ENCODE measurements at places on chromosomes 13 and 19. TPM values are rescaled to one million over a fixed set of nuclear protein-coding genes. Genes with fewer than 3 reads are reported as not detected.

GRCh38 chr13:40613192-40613818 lies 53.1 kb downstream of the FOXO1 start:
- no peak for DNase-seq

GRCh38 chr13:46728777-46729176 lies 68.2 kb downstream of the ESD start:
- no peak for DNase-seq

The SIGLEC7 gene
- total RNA-seq, result not detected

The GZMM gene
- not detected for total RNA-seq

The ZNF112 gene
- total RNA-seq, result 9.1 TPM

The CARD8 gene
- 92.5 TPM for total RNA-seq

- DNase-seq, result no peak
Measured at GRCh38 chr19:48950830-48951519, 3.7 kb upstream of the BAX start.

DNA sequence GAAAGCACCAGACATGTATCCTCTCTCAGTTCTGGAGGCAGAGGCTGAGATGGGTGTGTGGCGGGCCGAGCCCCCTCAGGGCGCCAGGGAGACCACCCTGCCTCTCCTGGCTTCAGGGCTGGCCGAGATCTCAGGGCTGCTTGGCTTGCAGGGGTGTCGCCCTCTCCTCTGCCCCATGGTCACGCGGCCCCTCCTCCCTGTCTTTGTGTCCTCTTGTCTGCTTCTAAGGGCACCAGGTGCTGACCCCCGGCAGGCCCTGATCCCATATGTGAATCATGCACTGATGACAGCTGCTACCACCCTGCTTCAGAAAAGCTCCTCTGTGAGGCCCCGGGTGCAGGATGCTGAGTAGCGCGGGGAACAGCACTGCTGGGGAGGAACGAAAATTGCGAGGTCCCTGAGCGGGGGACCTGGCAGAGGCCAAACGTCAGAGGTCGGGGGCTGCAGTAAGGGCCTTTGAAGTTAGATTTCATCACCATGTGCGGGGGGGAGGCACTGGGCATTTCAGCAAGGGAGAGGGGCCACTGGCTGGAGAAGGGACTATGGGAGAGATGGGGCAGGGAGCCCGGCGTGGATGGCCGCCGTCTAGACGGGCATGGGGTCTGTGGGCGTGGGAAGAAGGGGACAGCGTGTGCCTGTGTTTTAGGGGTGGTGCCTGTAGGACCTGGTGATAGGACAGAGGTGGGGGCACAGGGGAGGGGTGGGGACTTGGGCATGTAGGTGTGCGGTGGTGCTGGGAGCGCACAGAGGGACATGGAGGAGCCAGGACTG lies 125.2 kb downstream of the KDM4B start:
- no peak for DNase-seq

DNA sequence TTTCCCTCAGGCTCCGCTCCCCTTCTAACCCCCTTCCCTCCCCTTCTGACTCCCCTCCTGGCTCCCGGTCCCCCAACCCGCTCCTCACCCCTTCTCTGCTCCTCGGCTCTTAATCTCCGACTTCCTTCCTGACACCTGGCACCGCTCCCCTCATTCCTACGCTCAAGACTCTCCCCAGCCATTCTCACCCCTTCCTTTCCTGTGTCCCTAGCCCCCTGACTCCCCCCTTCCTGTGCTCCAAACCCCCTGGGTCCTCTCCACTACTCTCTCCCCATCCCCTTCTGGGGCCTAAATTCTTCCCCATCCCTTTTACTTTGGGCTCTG lies 658 bp downstream of the CLPP start:
- DNase-seq, result no peak

DNA sequence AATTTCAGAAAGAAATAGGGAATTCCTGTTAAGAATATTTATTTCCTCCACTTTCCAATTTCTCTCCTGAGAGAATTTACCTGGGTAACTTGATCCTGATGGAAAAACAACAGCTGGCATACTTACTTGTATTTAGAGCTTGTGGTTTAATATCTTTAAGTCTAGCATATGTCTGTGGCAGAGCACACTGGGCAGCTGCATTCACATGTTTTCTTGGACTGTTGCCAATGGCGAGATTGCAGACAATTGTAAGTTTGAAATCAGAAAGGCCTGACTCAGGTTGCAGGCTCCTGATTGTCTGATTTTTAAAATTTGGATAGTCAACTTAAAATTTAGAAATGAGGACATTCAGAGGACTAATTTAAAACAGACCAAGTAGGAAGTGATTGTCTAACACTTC lies 66.9 kb downstream of the NHLRC3 start:
- no peak for DNase-seq

DNA sequence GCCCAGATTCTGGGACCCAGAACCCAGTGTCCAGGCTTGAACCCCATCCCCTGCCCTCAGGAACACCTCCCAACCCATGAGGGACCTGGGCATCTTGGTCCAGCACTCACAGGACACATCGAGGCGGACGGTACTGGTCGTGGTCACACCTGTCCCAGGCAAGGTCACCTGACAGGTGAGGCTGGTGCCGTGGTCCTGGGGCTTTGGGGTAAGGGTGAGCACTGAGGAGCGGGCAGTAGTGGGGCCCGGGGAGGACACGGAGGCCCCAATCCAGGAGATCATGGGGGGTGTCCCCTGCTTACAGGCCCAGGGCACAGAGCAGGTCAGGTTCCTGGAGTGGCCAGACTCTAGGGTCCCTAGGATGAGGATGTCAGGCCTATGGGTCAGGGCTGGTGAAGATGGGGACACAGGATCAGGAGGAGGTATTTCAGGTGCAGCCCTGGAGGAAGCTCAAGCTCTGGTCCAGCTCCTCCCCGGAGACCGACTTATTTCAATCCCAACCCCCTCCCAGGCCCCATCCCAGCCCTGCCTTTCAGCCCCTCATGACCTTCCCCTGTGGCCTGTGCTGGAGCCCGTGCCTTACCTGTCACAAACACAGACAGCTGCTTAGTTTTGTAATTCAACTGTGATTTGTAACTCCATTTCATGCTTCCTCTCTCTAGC lies 772 bp downstream of the SIGLEC8 start:
- no peak for DNase-seq

GRCh38 chr13:58329746-58330145 lies 698.2 kb downstream of the PCDH17 start:
- no peak for DNase-seq

DNA sequence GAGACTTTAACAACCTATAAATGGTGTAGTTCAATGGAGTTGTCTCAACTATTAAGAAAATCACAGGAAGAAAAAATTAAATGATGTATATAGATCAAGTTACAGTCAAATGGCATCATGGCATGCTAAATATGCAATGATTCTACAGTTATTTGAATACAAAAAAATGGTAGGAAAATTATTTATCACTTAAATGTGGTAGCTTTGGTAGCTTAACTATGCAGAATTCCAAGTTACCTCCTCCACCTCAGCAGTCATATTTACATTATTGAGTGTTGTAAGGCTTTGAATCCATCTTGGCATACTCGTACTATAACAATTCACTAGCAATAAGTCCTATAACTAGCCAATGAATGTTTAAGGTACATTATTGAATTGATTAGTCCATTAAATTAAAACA lies 36.8 kb downstream of the CAB39L start:
- no peak for DNase-seq

GRCh38 chr13:34672631-34673030 lies 269.4 kb upstream of the NBEA start:
- DNase-seq, result no peak

DNA sequence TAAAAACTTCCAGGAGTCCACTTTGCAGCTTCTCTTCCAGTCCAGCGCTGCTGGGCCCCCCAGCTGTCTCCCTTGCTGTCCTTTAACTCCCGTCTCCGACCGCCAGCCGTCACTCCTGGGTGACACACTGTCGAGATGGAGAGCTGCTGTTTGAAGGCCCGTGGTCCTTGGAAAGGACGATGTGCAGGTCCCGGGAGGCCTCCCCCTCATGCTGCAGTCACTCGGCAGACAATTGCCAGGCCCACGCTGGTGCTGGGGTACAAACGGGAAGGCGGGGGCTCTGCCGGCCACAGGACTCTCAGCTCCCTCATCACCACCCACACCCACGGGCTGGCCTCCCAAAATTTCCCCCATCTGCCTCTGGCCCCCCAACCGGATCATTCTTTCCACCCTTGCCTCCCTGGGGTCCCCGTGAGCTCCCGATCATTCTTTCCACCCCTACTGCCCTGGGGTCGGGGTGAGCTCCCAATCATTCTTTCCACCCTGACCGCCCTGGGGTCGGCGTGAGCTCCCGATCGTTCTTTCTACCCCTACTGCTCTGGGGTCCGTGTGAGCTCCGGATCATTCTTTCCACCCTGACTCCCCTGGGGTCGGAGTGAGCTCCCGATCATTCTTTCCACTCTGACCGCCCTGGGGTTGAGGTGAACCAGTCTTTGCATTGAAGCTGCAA lies 16.0 kb upstream of the ZNF554 start:
- DNase-seq, result no peak

The DNAJC15 gene
- total RNA-seq, result 36.7 TPM

The ZNF728 gene
- total RNA-seq, result not detected

- no peak for DNase-seq
Measured at GRCh38 chr13:103224804-103225203, 158.6 kb upstream of the SLC10A2 start.

DNA sequence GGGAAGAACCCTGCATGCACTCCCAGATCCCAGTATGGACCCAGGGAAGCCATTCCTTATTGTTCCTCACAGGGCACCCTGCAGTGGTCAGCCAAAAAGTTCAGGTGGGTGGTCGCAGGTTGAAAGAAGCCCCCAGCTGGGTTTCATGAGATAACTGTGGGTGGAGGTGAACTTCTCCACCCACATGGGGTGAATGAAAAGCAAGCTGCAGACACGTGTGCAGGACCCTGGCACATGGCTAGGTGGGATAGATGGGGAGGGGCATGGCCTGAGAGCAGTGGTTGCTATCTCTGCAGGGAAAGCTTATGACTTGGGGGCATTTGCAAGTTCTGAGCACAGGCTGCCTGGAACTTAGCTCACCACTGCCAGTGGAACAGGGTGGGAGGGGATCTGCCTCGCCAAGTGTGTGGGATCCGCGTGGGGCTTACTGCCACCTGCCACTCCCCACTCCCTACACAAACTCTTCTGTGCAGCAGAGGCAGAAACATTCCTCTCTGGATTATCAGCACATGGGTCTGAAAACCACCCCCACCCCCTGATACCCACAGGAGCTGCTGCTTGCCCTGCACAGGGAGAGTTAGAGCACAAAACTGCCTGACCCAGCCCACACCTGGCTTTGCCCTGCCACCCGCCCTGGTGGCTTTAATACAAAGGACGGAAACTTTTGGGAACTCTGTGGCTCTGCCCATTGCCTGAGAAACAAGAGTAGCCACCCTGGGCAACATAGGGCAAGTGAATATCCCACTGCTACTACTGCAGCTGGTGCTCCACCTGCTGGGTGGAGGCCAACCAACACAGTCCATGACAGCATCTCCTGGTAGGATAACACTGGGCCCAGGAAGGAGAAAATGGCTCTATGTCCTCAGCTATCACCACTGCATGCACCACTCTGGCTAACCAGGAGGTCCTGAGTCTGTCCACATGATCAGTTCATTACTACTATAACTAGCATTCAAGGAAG lies 24.4 kb downstream of the PLA2G4C start:
- no peak for DNase-seq

DNA sequence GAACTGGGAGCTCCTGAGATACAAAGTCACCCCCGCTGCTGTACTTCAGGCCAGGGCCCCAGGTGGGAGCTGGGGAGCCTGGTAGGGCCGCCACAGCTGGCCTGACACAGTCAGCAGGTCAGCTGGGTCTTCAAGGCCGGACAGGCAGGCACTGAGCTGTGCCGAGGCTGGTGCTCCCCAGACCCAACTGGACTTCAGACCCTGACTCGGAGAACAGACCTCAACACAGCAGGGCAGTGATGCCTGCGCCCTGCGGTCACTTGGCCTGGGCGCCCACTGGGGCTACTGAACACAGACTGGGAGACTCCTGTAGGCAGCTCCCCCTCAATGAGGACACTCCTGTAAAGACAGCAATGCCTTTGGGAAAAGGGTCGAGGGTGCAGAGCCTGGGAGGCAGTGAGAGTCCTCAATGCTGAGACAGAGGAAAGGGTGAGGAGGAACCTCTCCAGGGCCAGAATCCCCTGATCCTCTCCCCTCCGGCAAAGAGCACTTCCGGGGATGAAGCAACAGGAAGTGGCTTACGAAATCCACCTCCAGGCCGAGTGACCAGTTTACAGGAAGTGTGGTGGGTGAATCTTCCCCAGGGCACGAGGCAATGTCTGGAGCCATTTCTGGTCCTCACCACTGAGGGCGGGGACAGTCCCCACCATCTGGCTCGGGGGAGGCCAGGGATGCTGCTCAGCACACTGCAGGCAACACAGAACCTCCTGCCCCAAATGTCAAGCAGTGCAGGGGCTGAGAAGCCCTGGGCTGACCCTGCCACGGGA lies 40.8 kb upstream of the ISYNA1 start:
- no peak for DNase-seq

GRCh38 chr13:50410921-50411746 lies 395.9 kb downstream of the KCNRG start:
- peak; percentile 82 for DNase-seq

DNA sequence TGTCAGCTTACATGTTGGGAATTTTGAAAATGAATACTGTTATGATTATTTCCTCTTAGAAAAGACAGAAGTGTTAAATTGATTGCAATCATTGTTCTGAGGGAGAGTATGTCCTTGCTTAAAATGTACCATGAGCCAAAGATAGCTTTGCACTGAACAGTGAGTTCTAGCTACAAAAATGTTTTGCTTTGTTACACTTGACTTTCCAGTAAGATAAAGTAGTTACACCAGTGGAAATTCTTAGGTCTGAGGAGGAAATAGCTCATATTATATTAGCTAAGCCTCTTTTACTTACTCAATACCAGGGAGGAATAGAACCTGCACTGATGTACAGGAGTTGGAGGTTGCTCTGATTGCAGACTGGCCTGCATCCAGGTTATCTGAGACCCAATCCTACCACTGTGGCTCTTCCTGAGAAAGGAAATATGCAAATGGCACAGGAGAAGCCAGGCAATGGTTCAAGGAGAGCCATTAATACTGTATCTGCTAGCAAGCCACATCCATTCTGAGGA lies 53.0 kb upstream of the FBXL3 start:
- no peak for DNase-seq

The ZNF560 gene
- 2.1 TPM for total RNA-seq

The CALR3 gene
- total RNA-seq, result not detected

GRCh38 chr19:4374498-4375163 lies 25.7 kb downstream of the SH3GL1 start:
- DNase-seq, result no peak

The RFPL4A gene
- 0.13 TPM for total RNA-seq

DNA sequence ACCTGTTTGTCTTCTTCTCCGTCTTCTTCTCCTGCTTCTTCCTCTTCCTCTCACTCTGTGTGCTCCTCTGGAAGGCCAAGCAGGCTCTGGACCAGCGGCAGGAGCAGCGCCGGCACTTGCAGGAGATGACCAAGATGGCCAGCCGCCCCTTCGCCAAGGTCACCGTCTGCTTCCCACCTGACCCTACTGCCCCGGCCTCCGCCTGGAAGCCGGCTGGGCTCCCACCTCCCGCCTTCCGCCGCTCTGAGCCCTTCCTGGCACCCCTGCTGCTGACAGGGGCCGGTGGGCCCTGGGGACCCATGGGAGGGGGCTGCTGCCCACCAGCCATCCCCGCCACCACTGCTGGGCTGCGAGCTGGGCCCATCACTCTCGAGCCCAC lies 13.9 kb downstream of the CNFN start:
- DNase-seq, result no peak

- no peak for DNase-seq
Measured at GRCh38 chr13:79491715-79492114, 10.8 kb downstream of the NDFIP2 start.

The SLC5A5 gene
- not detected for total RNA-seq

GRCh38 chr19:45352062-45352461 lies 11.5 kb downstream of the KLC3 start:
- no peak for DNase-seq
